ENCODE measurements at places on chromosomes 7 and 10.

DNA sequence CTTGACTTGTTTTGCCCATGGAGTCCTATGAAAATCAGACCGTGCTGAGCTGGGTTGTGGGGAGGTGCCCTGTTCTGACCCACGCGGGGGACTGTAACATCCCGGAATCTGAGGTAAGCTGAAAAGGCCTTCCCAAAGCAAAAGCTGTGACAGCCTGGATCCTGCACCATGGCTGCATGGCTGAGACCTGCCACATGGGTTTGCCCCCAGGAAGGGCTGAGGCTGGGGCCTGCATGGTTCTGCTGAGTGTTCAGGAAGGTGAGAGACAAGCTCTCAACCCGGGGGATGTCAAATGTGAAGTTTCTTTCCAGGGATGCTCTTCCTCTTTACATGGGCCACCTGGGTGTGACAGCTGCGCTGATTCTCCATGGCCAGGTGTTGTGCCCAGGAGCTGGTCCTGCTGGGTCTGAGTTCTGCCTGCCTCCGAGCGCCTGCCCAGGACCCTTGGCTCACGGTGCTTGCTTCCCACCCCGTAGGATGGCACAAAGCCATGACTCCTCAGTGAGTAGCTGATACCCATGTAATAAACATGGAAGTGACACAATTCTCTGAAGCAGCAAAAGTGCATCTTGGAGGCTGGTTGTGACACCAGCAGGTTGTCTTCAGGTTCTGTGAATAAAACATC is 58.3 kb downstream of the VIPR2 start:
- no peak for DNase-seq

DNA sequence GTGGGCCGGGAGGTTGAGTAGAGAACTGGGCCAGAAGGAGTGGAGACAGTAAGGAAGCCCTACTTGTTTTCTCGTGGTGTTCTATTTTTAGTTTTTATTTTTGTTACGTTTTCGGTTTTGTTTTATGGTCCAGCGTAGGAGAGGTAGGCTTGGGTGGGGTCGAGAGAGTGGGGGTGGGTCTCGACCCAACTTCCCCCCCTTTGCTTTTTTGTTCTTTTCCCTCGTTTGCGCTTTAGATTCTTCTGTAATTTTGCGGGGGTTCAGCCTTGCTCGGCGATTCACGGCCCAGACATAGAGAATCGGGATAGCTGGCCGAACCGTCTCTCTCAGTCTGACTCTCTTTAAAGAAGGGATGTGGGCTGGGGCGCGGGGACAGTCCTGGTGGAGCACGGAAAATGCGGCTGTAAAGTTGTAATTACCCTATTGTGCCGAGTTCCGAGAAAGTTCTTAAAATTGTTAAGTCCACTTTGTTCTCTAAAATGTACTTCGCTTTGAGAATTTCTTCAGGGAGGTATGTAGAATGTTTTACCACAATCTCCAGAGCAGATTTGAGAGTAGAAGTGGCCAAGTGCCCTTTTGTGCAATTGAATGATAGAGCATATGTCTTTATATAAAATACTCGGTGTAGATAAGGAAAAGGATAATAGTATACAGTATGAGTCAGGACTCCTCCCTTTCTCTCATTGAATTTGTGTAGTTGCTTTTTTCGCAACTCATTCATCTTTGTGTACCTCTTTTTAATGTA is 816 bp downstream of the DMTF1 start:
- DNase-seq = no peak

- DNase-seq = no peak
These were observed 14.8 kb upstream of the LRRC17 start for GRCh38 chr7:102897856-102898531.

DNA sequence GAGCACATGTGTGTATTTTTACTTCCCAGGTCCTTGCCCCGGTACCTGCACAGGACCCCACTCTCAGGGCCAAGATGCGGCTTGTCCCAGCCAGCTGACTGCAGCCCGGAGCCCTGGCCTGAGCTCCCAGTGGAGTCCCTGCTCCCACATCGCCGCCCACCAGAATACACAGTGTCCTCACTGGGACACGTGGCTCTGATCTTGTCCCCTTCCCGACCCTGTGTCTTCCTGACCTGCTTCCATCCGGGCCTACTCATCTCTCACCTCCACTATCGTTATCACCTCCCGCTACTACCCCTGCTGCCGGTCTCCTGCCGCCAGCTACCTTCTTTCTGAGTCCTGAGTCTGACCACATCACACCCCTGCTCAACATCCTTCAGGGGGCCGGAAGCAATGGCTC is 146.3 kb upstream of the CHST15 start:
- DNase-seq = no peak

DNA sequence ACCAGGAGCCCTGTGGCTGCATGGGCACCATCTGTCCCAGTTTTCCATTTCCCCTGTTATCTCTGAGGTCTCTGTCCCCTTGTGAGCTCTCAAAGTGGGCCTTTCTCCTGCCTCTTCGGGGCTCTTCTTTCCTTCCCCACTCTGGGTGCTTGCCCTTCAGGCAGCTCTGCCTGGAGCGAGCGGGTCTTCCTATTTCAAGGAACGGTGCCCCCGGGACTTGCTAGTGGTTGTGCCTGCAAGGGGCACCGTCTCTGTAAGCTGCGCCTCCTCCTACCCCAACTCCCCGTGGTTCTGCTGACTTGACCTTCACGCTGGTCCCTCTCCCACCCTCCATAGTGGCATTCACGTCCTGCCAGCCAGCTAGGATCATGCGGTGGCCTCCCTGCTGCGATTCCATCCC is 110.1 kb downstream of the DOCK1 start:
- DNase-seq = no peak

- DNase-seq = no peak
These were observed 297.7 kb upstream of the SHH start for GRCh38 chr7:156109988-156110387.

GRCh38 chr7:104848138-104848990 is 165.6 kb upstream of the KMT2E start:
- DNase-seq = peak; percentile 1

- DNase-seq = peak; percentile 73
These were observed 27.1 kb upstream of the TTYH3 start for GRCh38 chr7:2604608-2605174.

DNA sequence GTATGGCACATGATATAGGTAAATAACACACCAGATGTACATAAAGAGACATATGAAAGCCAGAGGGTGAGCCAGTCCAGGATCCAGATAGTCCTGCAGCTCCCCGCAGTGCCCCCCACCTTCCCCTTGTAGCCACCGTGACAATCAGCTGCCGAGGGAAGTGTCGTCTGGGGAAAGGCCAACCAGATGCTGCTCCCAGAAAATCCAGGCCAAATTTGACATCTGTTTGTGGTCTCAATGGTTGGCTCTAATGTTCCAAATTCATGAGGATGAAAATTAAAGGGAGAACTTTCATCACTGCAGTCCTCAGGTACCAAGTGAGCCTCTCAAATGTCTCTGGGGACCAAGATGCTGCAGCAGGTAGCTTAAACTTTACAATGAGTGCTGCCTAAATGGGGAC is 210.3 kb downstream of the PTEN start:
- no peak for DNase-seq

DNA sequence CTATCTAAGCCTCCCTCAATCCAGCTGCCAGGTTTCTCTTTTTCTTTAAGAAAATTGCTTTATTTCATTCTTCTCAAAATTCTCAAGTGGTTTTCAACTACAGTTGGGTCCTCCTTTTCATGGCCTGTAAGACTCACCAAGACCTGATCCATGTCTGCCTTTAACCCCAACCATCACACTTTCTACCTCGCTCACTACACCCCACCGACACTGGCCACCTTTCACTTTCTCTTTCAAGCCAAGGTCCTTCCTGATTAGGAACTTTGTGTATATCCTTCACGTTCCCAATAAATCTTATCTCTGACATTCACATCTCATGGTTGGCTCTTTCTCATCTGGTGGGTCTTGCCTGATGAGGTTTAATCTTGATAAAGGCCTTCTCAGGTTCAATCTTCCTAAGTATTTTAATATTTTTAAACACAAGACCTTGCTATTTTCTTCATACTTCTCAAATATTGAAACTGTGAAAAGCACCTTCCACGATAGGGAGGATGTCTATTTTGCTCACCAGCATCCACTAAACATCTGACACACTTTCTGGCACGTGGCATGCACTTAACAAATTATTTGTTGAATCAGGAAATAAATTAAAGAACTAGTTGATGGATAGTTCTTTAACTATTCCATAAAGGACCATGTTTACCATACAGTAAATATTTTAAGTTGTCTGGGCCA is 624.8 kb downstream of the GRID1 start:
- DNase-seq = no peak

GRCh38 chr7:7996568-7996967 is 28.0 kb downstream of the GLCCI1 start:
- DNase-seq = no peak

GRCh38 chr10:113064039-113064438 is 114.0 kb downstream of the TCF7L2 start:
- no peak for DNase-seq

GRCh38 chr7:25859412-25860274 is 292.4 kb upstream of the NFE2L3 start:
- no peak for DNase-seq

GRCh38 chr10:89805599-89806013 is 104.2 kb downstream of the KIF20B start:
- no peak for DNase-seq

- DNase-seq = no peak
These were observed 1503.7 kb downstream of the REEP3 start for GRCh38 chr10:65024886-65025285.

DNA sequence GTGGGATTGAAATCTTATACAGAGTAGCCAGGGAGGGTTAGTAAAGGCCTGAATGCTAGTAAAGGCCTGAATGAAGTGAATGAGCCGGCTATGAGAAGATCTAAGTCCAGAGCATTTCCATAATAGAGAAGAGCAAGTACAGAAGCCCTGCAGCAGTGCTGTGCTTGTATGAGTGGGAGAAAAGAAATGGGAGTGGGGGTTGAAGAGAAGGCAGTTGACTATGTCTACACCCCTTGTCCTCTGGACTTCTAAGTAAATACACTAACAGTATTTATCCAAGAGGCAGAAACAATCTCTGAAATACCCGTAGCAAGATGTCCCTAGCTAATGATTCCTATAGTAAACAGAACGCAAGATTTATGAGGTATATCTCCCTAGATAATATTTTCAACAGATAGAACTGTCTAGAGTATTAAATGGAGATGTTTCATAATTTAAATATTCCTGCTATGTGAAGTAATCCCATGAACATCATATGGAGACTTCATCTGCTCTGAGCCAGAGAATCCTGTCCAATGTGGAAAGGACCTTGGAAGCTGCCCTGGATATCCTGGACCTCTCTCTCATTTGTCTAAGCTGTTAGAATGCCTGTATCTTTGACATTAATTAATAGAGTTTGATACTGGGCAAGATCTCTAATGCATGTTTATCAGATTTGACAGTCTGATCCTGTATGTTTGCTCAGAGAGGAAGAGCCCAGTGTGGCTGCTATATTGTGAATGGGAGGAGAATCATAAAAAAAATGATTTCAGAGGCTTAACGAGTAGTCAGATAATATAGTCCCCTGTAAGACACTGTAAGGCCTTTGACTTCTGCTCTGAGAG is 171.6 kb downstream of the LRRN3 start:
- no peak for DNase-seq

GRCh38 chr10:118827053-118827452 is 72.3 kb upstream of the CACUL1 start:
- no peak for DNase-seq

- no peak for DNase-seq
These were observed 42.7 kb downstream of the ZMIZ1 start for GRCh38 chr10:79111427-79111826.

DNA sequence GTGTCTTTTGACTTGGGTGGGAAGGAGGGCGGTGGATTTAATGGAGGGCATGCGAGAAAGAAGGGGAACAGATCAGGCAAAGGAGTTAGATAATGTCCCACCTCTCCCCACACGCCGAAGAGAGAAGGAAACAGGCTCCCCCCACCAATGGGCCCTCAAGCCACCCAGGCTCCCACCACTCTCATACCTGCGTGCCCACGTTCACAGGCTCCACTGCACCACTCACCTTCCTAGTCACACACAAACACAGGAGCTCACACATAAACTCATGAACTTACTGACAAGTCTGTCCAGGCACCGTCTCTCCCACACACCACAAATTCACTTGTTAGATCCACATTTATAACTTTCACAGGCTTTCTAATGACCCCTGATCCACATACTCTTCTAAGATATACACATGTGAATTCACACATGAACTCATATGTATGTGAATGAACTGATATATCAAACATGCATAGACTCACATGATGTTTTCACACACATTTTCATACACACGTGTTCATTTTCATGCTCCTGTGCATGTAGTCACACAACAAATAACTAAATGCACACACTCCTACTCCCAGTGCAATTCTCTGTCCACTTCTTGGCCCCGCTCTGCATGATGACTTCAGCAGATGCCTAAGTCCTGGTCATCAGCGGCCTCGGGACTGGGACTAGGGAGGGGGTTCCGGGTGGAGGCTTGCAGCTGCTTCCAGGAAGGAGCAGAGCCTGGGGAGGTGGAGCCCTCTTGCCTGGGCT is 1.5 kb downstream of the LZTS2 start:
- DNase-seq = no peak

- DNase-seq = no peak
These were observed 55.7 kb downstream of the INSIG1 start for GRCh38 chr7:155353256-155353897.

- no peak for DNase-seq
These were observed 790.3 kb upstream of the KCND2 start for GRCh38 chr7:119482671-119483070.

DNA sequence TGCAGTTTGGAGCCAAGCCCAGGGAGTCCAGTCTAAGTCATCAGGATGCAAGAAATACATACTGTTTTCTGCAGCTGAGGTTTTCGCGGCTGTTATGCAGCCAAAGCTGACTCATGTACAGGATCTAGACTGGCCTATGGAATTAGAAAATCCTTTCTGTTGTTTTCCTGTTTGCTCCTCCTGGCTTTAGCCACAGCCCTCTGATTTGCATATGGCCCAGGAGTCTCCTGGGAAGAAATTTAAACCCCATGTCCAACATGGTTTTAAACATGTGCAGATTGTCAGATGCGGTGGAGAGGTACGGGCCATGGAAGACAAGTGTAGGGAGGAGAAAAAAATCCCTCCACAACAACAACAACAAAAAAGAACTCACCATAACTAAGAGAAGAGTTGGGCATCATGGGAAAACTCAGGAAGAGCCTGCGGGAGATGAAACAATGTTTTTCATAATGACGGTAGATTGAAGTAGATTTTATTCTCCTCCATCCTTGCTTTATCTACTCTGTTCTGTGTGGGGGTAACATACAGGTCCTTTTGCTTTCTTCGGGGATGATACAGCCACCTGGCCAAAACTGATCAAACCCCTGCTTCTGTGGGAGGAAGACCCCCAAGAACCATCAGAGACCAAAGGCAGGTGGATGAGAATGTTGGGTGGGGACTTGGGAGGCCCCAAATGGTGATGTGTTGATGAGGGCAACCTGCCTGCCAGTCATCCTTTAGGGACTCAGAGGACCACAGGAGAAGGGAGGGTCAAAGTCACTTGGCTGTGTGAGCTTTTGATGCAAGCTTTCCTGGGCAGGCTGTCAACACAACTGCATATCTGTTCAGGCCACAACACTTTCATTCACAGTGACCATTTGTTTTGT is 29.8 kb upstream of the GNA12 start:
- no peak for DNase-seq

DNA sequence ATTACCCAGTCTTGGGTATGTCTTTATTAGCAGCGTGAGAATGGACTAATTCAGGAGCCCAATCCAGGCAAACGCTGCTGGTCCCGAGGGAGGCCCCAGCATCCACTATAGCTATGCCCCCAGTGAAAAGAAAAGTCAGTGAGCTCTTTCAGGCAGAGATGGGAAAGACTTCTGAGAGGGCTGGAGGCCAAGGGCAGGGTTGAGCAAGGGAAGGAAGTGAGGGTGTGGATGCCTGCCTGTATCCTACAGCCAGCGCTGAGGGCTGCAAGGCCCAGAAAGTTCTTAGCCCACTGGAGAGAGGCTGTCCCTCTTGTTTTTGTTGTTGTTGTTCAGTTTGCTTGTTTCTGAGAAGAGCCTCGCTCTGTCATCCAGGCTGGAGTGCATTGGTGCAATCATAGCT is 261.6 kb downstream of the ZEB1 start:
- no peak for DNase-seq

Measured in NCI-H2081 treated with DMSO at 0.1 percent for 48 hours (cell line).